ENCODE measurements at places on chromosomes 7 and 10.

DNA sequence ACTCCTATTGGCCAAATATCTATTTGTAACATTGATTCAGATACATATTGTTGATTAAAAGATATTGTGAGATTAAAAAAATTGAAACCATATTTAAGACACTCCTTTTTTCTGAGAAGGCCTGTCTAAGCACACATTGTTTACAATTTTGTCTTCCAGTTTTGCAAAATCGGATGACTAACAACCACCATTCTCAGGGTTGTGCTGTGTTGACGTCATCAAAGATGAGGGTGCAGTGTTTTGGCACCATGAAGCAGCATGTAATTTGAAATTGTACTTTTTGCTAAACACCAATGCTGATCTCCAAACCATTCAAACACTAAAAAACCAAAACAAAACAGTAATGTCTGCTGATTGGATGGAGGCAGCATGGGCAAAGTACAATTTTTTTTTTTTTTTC, 7.4 kb downstream of the CREB5 start:
- no peak for DNase-seq

DNA sequence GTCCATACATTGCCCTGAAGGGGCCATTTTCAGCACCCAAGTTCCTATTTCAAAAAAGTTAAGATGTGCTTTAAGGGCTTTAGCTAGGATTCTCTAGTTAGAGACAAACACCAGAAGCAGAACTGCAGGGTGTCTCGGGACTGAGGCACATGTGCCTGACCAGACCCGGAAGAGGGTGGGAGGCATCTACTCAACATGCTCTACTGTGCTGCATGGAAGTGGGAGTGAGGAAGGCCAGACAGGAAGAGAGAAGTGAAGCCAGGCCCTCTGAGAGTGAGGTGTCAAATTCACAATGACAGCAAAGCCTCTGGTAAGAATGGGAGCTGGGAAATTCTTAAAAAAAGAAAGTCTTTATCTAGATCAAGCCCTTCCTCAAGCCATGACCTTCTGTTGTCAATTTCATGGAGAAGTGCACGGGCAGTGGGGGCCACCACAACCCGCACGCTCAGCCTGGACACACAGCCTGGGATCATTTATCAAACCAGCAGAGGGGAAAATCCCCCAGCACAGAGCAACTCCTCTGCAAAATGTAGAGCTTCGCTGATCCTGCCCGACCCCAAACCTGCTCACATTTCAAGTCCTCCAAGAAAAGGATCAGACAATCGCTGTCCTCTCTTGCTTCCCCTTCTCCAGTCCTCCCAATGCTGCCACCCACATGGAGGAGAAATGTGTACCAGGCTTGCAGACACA, 38.7 kb downstream of the PLXNA4 start:
- DNase-seq, result no peak

DNA sequence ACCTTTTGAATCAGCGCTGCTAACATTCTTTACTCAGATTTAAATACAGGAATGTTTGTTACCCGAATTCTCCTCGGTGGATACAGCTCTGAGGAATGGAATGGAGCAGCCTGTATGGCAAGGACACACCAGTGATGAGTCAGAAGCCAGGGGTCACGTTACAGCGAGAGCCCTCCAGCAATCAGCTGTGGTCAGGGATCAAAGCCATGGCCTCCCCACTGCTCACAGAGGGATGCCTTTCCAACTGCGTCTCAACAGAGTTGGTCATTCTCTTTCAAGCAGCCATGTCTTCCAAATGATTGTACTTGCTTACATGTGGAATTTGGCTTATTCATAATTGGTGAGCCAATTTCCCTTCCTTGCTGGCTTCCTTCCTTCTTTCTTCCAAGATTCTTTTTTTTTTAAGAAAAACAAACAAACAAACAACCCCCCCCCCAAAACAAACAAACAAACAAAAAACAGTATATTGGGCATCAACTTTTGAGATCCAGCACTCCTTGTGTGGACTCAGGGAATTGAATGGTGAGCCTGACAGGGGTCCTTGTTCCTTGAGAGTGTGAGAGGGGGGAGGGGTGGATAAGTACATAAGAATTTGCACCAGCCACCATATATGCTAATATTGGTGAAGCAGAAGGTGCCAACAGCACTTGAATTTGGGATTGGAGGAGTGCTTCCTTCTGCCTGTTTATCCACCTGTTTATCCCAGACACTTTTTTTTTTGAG, 100.2 kb downstream of the ATXN7L1 start:
- no peak for DNase-seq

DNA sequence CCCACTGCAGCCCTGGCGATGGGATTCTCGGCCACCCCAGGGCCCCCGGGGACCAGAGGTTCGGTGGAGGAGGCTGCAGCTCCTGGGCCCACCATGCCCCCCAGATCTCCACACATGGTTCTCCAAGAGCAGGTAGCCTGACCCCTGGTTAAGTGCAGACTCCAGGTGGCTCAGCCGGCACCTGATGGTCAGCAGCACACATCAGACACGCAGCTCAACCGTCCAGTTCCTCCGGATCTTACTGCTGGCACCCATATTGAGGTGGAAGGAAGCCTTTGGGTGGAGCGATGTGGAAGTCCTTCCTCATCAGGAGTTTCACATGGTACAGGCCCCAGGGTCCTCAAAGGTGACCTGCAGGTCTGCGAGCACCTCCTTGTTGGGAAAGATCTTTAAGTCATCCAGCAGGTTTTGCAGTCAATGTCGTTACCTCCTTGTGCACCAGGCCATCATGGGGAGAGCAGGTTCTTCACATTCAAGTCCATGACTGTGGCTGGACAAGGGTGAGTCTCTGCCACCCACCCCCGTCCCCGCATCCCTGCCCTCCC, 74.2 kb upstream of the EEPD1 start:
- DNase-seq, result no peak

DNA sequence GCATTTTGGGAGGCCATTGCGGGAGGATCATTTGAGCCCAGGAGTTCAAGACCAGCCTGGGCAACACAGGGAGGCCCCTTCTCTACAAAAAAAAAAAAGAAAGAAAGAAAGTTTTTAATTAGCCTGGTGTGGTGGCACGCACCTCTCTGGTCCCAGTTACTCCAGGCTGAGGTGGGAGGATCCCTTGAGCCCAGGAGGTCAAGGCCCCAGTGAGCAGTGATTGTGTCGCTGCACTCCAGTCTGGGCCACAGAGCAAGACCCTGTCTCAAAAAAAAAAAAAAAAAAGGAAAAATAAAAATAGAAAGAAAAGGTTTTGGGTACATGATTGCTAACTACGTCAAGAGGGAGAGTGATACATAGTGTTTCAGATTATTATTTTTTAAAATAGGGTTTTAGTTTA, 2.0 kb upstream of the USP54 start:
- DNase-seq, result no peak

DNA sequence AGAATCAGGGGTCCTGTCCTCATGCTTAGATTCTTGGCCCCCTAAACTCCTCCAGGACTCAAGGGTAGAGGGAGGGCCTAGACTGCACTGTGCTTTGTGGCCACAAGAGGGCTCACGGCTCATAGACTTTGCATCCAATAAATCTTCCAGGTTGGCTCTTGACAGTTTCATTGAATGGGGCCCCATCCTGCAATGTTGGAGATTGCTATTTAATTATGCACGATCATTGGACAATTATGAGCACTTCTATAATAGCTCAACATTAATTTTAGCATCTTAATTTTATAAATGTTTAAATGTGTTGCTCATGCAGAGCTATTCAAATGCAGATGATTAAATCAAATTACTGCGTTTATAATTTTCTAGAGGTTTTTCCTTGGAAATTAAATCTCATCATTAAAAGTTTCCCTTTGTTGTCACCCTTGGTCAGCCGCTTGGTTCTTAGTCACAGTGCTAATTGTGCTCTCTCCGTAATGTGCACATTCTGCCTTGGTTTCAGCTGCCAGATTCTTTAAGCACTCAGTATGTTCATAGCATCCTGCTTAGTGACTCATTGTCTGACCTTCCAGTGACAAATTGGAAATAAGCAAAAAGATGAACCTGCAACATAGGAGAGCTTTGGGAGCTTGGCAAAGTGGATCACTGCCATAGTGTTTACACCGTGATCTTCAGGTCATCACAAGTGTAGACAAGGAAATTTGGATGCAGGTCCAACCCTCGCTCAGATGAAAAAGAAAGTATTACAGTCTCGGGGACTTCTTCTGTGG, 33.4 kb upstream of the PLPP4 start:
- no peak for DNase-seq

DNA sequence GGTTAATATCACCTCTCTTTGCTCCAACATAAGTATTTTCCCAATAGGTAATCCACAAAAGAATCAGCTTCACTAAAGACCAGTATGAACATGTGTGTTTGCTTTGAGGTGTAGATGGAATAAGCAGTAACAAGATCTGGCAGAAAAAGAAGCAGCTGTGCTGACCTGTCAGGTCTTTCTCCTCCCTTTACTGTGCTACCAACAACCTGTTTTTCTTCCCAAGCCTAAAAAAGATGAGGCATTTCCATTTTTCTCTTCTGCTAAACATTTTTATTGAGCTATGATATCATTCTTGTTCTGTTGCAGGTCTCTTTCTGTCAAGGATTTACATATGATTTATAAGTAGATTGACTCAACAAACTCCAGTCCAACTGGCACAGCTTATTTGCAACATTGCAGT, 315.2 kb upstream of the GLI3 start:
- DNase-seq, result no peak

GRCh38 chr7:16646472-16647072, 591 bp downstream of the BZW2 start:
- no peak for DNase-seq

- DNase-seq, result no peak
Observed at GRCh38 chr7:53229202-53229601, 193.8 kb downstream of the POM121L12 start.

- DNase-seq, result no peak
Observed at GRCh38 chr7:112757337-112757736, 32.9 kb downstream of the TMEM168 start.

- no peak for DNase-seq
Observed at GRCh38 chr7:51680594-51681399, 364.2 kb upstream of the COBL start.

GRCh38 chr7:11486271-11486670, 345.7 kb downstream of the THSD7A start:
- no peak for DNase-seq

DNA sequence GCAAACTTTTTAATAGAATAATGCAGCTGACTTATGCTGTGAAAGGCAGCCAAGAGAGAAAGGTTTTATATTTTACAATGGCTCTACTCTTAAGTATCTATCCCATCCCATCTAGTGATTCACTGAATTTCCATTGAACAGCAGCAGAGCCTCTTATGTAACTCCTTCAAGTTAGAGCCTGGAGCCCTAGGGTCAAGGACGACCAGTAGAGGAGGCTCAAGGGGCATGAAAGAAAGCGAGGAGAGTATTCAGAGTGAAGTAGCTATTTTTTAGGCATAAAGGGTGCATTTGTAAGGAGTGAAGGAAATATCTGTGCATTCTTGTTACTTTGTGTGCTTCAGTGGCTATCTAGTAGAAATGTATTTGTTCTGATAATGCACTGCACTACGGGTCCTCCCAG, 180.2 kb upstream of the TPK1 start:
- DNase-seq, result no peak

GRCh38 chr10:112160834-112161233, 22.7 kb downstream of the GPAM start:
- DNase-seq, result no peak

DNA sequence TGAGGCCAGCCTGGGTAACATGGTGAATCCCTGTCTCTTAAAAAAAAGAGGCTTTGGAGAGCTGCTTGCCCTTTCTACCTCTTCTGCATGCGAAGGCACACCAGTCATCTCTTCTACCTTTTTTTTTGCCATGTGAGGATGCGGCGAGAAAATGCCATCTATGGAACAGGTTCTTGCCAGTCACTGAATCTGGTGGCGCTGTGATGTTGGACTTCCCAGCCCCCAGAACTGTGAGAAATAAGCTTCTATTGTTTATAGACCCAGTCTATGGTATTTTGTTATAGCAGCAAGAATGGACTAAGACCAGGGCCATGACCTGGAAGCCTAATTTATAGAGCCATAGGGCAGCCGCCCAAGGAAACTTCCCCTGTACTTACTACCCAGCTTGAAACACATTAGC, 112.9 kb downstream of the HIP1 start:
- no peak for DNase-seq

DNA sequence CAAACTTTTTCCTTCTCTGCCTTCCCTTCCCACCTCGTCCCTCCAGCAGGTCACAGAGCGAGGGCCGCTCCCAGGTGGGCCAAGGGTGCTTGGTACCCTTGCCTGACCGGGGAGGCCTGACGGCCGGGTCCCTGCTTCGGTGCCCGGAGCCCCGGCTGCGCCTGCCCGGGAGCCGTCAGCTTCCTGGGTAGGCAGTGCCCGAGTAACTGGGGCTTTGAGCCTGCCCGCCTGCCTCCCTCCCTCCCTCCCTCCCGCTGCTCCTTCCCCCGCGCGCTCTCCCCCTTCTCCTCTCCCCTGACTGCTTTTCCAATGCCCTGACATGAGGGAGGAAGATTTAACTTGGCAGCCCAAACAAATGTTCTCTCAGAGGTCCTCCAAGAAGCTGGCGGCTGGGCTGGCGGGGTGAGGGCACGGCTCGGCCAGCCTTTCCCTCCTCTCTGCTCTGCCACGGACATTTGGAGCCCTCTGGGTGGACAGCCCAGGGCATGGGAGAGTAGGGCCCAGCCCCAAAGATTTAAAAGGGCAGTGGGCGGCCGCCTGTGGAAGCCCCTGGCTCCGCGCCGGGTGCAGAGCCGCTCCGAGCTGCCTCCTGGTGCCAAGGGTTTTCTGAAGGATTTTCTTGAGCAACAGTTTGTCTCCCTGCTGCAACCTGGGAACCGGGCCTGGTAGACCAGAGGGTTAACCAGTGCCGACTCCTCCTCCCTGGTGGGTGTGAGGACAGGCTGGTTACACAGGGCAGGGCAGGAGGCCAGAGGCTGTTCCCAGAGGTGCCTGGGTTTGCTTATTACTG, 2.0 kb downstream of the ZMIZ1 start:
- DNase-seq, result no peak

DNA sequence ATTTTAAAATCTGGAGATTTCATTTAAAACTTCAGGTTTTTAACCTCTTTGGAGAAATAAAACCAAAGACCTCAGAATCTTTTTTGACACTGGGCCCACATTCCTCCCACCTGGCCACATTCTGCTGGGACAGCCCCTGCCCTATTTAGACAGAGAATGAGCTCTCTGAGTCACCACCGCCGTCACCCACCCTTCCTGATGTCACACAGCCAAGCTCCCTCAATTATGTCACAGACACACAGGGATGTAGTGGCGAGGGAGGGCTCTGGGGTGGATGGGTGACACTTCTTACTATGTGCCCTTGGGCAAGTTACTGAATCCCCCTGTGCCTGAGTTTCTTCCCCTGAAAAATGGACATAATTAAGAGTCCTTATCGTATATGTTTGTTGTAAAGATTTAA, 162.6 kb downstream of the RAB11FIP2 start:
- DNase-seq, result no peak

DNA sequence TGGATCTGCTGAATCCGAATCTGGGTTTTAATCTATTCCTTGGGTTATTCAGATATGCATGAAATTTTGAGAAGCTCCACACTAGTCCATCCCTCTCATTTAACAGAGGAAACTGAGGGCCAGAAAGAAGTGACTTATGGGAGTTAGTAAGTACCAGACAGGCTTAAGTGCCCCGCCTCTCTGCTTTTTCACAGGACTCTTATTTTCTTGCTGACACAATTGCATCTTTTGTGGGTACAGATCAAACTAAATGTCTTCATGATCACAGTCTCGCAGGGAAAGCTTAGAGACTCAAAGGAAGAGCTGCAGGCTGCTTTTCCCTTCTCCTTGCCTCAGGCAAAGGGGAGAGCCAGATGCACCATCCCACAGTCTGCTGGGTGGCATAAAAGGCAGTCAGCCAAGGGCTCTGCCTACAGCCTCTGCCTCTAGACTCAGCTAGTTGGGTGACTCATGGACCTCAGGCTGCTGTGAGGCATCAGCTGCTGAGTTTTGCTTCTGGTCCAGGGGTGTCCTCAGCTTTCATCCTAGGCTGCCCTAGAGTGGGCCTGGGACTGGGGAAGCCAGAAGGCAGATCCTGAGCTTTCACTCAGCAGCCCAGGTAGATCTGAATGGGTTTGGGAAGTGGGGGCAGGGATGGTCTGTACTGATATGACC, 11.6 kb downstream of the GOLGA7B start:
- DNase-seq, result no peak
